Pancreas (tissue), 10 donors: ENCODE measurements at places on chromosomes 13 and 19. TPM values are rescaled to one million over a fixed set of nuclear protein-coding genes. Genes with fewer than 3 reads are reported as not detected.

ZNF578 gene
- total RNA-seq, result 0.16 TPM

ZGLP1 gene
- total RNA-seq, result 1.7 TPM

BICRA gene
- total RNA-seq, result 6.2 TPM

SCEL gene
- total RNA-seq, result 0.04 TPM

CDADC1 gene
- 3.3 TPM for total RNA-seq

KLF1 gene
- total RNA-seq, result not detected

NCLN gene
- 44.7 TPM for total RNA-seq

LIM2 gene
- total RNA-seq, result not detected

NLRP5 gene
- not detected for total RNA-seq

ZNF525 gene
- total RNA-seq, result 10.4 TPM

NFIC gene
- 116 TPM for total RNA-seq

ANGPTL8 gene
- total RNA-seq, result not detected

KIR3DL1 gene
- total RNA-seq, result not detected

EEF1AKMT1 gene
- 2.6 TPM for total RNA-seq

KLHL1 gene
- total RNA-seq, result not detected
